ENCODE measurements at places on chromosomes 1 and 21.

GRCh38 chr1:29677028-29678024 is 441.0 kb downstream of the PTPRU start:
- DNase-seq = no peak

DNA sequence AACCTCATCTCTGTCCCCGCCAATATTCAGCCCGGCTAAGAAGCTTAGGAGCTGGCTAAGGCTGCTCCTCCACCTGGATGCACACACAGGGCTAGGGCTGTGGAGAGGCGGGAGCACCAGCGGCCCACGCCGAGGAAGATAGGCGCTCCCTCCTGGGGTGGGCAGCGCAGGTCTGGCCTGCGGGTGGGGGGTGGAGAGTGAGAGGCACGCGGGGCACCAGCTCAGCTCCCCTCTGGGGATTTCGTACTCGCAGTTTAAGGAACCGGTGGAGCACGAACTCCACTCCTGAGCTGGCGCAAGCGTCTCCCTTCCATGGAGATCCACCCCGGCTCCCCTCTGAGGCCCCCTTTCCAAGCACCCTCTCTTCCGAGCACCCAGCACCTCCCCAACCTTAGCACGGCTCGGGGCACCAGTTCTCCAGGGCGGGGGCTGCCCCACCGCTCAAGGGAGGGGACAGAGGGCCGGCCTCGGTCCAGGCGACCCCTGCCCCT is 433 bp upstream of the KAZN start:
- peak; percentile 15 for DNase-seq

DNA sequence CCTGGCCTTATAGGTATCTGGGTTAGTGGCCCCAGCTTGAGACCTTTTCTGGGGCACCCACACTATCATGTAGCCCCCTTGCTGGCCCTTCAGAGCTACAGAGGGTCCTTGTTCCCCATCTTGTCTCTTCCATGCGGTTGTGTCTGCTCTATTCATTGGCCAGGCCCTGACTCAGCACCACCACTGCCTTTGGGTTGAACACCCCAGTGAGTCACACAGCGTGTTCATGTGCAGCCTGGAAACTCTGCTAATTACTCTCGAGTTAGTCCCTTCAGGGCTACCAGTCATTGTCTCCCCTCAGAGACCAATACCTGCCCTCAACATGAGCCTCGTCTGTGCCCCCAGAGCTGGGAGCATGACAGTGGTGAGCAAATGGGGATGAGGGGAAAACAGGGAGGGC is 28.2 kb upstream of the IKBKE start:
- no peak for DNase-seq

GRCh38 chr1:11770011-11770410 is 8.0 kb downstream of the C1orf167 start:
- DNase-seq = no peak

DNA sequence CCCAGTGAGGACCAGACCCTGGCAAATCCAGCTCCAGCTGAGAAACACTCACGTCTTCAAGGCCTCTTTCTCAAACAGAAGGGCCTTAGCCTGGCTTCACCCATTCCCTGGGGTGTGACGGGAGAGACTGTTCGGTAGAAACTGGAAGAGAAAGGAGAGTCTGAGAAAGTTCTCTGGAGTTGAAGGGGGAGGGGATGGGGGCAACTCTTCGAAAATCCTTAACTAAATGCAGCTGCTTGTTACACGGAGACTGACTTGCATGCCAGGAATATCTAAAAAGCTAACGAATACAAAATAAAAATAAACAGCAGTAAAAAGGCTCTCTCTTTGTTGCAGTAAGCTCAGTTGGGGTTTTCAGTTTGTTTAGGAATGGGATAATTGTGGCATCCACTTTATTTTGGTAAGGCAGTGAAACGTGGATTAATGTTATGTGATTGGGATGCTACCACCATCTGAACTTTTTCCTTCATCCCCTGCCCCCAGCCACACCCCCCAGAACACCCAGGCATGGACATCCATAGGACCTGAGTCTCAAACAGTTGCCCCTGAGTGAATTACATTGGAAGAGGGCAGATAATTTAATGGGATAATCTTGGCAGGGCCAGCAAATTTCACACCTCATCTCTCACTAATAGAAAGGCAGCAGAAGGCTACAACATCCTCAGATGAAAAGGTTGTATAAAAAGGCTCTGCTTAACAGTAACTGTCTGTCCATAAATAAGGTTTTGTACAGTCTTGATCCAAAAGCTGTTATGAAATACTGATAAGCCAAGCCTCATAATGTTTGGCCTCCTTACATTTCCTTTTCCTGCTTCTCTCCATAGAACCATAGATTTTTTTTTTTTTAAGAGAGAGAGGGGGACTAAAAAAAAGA is 5.8 kb downstream of the ROR1 start:
- no peak for DNase-seq

- no peak for DNase-seq
These were observed 124.4 kb downstream of the TOMM20 start for GRCh38 chr1:235004276-235004675.

GRCh38 chr21:16194788-16195537 is 465.2 kb downstream of the USP25 start:
- DNase-seq = peak; percentile 51

DNA sequence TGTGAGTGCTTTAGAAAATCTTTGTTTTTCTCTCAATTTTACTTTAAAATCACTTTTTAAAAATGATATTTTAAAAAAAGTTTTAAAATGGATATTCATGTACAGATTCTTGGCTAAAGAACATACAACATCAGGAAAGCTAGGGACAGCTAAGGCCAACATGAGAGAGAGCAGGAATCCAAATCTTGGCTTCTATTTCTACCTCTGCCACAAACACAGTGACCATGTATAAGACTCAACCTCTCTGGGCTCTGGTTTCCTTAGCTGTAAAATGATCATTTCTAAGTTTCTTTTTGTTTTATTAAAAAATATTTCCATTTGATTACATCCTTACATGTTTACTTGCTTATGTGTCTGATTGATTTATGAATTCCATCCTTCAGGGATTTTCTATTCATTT is 1.2 kb downstream of the VCAM1 start:
- DNase-seq = no peak

GRCh38 chr1:165679282-165680036 is 18.9 kb downstream of the ALDH9A1 start:
- no peak for DNase-seq

- DNase-seq = peak; percentile 96
These were observed at the start of gene ATP6V0B for GRCh38 chr1:43974443-43975248. ATP6V0B (plus strand) TSS chr1:43974960; CDS start chr1:43975041, 81 bp downstream.

DNA sequence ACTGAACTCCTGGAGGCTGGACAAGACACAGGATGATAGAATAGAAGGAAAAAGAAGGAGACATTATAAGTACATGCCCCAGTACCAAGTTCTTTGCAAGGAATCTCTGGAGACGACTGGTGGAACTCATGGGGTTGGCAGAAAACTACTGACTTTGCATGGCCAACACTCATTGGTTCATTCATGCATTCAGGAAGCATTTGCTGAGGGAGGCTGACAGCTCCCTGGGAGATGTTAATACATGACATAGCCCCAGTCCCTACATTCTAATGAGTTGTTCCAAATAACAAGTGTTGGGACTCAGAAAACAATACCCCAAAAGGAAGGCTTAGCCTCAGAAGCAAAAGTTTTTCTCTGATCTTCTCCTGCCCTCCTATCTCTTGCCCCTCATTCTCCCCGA is 172.8 kb upstream of the IRF2BP2 start:
- DNase-seq = no peak

DNA sequence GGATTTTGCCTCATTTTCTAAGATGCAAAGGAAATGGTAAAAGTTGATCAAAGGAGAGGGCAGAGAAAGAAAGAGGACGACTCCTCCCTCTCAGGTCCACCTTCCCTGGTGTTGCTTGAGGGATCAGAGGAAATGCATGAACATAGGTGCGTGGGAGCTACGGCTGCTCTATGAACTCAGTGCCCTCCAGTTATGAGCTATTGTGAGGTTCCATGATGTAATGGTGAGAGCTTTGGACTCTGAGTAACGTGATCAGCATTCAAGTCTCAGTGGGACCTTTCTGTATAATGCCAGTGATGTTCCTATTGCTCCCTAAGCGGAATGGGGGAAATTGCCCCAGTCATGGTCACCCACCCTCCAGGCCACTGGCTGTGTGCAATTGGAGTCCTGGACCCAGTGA is 25.9 kb upstream of the NBPF3 start:
- DNase-seq = no peak

DNA sequence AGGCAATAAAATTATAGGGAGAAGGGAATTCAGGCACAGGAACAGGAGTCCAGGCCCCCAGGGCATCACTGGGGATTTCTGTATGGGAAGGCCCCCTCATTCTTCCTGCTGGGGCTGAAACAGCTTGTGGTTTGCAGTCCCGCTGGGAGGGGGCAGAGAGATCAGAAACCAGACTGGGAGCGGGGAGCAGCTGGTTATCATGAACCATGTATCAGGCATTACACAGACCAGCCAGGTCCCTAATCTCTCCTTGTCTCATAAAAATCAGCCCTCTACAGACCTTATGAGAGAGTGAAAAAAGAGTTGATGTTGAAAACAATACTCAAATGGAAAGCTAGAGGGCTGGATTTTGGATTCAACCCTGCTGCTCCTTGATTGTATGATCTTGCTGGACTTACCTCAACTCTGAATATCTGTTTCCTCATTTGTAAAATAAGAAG is 93.4 kb upstream of the F3 start:
- DNase-seq = no peak

- DNase-seq = no peak
These were observed 9.8 kb upstream of the CAPZB start for GRCh38 chr1:19495000-19495656.

DNA sequence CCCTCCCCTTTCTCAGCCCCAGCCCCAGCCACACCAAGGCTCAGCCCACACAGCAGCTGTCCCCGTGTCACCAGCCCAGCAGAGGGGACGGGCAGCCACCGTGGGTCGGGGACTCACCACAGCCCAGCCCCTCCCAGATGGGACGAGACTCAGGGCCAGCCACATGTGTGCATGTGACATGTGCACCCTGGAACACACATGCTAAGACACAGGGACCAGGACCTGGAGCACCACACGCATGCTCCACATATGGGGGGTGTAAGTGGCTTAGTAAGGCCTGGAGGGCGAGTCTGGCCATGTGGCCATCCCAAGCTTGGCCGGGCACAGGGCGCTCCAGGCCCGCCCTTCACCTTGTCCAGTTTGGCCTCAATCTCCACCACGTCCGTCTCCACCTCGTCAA is 4.0 kb downstream of the ACAP3 start:
- no peak for DNase-seq

GRCh38 chr1:91924146-91924545 is 25.1 kb upstream of the BRDT start:
- no peak for DNase-seq

DNA sequence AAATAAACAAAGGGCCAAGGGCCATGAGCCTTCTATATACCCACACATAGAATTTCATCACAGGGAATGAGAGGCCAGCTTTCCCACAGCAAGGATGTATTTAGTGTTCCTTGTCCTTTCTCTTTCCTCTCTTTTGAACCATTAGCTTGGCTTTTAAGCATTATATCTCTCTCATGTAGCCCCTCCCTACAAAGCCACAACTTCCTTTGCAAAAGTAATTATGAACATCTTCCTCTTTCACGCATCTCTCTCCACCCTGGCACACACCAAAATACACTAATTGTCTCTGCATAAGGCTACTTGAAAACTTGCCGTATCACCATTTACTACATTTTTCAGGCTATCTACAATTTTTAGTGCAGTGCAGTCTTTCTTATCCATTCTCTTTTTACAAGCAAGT is 1.9 kb upstream of the AK5 start:
- DNase-seq = no peak

DNA sequence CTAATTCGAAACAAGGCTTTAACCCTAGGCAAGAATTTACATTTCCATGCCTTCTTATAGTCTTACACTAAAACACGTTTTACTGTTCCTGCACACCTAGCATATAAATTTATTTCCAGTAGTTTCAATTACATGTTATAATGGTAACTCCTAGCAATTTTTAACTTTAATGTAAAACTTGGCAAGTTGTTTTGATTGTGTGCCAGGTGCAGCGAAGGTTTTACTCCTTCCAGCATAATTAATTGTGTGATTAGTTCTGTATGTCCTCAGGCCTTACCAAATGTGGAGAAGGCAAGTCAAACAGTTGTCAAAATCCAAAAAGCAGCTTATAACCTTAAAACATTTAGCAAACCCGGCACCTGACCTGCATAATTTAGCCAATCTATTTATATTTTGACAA is 114.8 kb downstream of the KCNK1 start:
- no peak for DNase-seq

DNA sequence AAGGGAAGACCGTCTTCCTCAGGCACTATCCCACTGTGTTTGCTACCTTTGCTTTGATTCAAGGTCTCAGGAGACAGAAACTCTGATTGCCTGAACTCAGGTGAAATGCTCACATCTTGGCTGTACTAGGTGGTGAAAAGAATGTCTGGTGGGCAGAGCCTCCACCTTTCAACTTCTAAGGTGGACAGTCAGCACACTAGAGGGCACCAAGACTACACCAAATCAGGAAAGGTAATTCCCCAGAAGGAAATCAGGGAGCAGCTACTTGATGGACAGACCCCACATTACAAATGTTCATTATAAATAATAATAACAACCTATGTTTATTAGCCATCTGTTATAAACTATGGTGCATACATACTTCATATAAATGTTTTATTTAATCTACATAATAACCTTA is 220.9 kb downstream of the ATG4C start:
- no peak for DNase-seq

DNA sequence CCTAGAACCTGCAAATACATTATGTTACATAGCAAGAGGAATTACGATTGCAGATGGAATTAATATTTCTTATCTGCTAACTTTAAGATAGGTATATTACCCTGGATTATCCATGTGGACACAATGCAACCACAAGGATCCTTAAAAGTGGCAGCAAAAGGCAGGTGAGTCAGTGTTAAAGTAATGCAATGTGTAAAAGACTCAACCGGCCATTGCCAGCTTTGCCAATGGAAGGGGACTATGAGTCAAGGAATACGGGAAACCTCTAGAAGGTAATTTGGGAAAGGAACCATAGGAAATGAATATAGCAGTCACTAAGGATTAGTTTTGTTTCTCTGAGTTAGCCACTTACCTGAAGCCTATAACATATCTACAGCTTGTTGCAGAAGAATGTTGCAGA is 692.1 kb upstream of the ZP4 start:
- DNase-seq = no peak

DNA sequence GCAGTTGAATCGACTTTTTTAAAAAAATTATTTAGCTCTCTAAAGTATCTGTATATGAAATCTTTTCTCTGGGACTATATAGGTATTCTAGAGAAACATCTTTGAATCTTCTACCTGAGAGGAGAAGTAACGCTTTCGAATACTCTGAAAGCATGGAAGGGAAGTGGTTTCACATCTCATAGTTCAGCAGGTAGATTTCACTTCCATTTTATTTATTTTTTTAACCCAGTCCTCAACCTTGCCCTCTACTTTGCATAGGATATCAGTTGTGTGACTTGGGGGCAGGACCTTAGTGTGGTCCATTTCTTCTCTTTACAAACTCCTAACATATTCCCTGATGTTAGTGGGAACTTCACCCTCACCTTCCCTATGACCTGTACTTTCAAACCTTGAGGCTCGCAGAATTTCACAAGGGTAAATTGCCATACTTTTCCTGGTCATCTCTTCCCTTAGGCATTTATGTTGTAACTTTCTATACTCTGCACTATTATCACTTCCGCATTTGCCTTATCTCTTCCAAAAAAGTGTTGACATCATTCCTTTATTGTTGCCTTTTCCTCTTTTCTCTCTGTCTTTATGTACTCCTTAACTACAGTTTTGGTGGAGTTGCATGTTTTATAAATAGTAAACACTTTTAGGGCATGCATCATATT is 1208.5 kb upstream of the ADGRL4 start:
- no peak for DNase-seq

GRCh38 chr1:75980972-75981897 is 49.0 kb upstream of the ASB17 start:
- no peak for DNase-seq
